ENCODE measurements at places on chromosomes 2 and 18.

DNA sequence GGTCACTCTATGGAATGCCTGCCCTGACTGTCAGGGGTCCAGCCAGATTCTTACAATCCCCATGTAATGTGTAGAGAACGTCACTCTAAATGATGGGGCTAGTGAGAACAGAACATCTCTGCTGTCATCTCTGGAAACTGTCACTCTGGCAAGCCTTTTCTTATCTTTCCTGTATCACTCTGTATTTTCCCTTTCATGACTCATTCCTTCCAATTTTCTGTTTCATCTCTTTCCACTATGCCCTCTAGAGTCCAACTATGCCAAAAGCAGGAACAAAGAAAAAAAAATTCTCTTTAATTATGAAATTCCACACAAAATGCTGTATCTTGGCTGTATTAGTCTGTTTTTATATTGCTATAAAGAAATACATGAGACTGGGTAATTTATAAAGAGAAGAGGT lies 608.8 kb downstream of the ADCYAP1 start:
- peak; percentile 12 for DNase-seq

DNA sequence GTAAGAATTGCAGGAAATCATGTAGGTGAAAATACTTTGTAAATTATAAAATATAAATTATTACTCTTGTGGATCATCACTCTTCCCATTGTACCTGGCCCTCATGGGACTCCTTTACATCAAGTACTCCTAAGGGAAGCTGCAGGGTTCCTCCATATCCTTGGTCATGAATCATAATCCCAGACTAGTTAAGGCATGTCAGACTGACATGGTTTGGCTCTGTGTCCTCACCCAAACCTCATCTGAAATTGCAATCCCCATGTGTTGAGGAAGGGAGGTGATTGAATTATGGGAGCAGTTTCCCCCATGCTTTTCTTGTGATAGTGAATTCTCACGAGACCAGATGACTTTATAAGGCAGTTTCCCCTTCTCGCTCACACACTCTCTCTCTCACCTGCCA lies 77.1 kb downstream of the CMPK2 start:
- DNase-seq = no peak

- DNase-seq = no peak
Observed at GRCh38 chr2:217808326-217808725, 194.5 kb downstream of the TNS1 start.

GRCh38 chr2:149490296-149490695 lies 97.3 kb downstream of the MMADHC start:
- DNase-seq = no peak

DNA sequence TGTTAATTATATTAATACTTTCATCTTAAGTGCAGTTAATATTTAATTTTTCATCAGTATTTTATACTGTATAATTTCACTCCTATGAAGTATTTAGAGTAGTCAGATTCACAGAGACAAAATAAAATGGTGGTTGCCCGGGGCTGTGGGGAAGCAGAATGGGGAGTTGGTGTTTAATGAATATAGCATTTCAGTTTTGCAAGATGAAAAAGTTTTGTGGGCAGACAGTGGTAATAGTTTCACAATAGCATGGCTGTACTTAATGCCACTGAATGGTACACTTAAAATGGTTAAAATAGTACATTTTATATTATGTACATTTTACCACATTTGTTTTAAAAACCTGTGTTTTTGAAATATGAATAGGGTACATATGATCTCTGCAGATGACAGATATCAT lies 31.2 kb downstream of the CFAP221 start:
- no peak for DNase-seq

DNA sequence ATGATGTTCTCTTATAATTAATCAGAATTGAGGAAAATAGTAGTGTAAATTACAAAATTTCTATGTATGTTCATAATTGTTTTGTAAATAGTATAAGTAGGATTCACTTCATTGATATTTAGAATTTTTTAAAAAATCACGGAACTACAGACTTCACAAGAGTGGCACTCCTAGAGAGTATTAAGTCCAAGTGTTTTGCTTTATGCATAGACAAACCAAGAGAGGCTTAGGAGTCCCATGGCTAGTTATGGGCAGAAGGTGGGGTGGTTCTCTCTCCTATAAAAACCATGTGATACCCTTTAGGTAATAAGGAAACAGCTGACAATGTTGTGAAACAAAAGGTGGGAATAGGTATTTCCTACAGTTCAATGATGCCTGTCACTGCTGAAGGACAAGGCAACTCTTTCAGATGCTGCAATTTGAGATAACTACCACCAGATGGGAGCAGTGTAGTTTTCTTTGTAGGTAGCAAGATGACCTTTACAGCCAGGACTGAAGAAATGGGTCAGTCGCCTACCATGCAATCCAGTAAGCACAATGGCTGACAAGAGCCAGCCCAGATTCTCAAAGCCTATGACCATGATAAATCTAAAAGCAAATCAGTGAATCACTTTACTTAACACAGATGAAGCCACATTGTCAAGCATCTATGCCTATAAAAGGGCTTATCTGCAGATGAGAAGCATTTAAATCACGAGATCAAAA lies 83.9 kb downstream of the AAK1 start:
- no peak for DNase-seq

DNA sequence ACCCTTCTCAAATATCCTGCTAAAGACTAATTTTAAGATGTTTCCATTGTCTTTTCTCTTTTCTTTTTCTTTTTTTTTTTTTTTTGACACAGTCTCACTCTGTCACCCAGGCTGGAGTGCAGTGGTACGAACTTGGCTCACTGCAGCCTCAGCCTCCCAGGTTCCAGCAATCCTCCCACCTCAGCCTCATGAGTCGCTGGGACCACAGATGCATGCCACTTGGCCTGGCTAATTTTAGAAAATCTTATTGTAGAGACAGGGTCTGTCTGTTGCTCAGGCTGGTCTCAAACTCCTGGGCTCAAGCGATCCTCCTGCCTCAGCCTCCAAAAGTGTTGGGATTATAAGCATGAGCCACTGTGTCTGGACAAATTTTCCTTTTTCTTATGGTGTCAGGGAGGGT lies 167.5 kb downstream of the MCFD2 start:
- DNase-seq = no peak

DNA sequence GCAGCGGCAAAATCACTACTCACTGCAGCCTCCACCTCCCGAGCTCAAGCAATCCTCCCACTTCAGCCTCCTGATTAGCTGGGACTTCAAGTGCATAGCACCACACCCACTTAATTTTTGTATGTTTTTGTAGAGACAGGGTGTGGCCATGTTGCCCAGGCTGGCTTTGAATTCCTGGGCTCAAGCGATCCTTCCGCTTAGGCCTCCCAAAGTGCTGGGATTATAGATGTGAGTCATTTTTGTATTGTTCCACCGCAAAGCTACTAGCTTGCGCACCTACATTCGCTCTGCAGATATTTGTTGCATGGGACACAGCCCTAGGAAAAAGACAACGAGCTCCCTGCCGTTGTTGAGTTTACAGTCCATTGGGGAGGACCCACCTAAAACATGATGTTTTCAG lies 173.5 kb upstream of the AGAP1 start:
- no peak for DNase-seq

GRCh38 chr2:199850218-199850717 lies 724 bp downstream of the FTCDNL1 start:
- DNase-seq = no peak

- DNase-seq = no peak
Observed at GRCh38 chr2:45458909-45459563, 152.0 kb downstream of the SRBD1 start.

- no peak for DNase-seq
Observed at GRCh38 chr2:46008091-46008870, 288.9 kb upstream of the EPAS1 start.

DNA sequence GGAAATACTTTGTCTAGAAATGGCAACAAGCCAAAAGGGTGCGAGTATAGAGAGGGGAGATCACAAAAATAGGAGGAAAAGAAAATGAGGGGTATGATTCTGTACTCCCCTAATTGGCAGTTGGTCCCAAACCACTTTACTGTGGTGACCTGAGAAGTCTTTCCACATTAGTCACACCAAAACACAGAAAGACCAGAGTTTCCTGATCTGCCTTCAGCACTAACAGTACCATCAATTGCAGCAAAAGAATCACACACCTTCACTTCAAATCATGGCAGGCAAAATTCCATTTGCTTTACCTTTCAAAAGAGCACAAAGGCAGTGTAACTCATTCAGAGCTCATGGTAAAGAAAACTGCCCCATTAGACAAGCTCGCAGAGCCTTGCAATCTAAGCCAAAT lies 86.8 kb downstream of the ALK start:
- no peak for DNase-seq

GRCh38 chr2:29691391-29691950 lies 229.9 kb downstream of the ALK start:
- no peak for DNase-seq

DNA sequence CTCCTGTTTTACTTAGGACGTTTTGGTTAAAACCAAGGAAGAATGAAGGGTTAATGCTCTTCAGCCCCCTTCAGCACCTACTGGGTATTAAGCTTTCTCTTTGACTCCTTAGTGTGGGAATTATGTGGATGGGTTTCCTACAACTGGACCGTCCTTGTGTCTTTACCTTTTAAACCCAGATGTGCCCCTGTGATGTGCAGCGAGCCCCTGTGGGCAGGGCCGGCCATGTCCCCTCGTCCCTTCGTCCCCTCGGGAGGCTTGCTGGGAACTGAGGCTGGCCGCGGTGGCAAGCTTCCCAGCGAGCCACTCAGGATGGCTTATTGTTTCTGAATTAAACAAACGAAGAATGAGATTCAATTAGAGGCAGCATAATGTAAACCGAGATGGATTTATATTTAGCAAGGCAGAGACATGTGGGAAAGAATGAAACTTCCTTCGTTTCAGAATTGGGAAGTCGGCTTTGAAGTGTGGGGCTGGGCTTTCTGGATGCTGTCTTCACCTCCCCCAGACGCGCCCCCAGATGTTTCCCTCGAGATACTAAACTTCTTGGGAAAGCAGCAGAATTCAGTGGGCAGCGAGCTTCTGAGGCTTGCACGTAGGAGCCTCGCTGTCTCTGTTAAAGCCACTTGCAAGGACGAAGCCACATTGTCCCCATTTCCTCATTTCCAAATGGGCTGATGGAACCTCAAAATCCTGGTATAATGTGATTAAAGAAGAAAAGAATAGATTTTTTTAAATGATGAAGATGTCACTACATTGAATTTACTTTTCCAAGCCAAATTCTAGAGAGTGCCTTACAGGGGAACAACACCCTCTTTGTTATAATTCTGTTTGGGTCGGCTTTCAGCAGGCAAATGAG lies 146.0 kb downstream of the VAPA start:
- DNase-seq = no peak

DNA sequence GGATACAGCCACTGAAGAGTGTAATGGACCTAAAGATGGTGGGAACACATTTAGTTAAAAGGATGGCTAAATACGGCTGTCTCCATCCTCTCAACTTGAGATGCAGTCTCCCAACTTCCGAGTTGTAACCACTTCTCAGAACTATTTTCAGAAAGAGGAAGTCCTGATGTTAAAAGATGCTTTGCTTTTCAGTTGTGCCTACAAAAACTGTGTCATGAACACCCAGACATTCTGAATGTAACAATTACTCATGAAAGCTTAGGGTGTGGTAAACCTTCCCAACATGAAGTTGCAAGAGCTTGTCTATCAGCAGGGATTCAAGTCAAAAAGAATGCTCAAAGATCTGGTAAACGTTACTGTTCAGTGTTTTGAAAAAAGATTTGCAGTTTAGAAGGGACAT lies 147.9 kb downstream of the DOCK10 start:
- DNase-seq = no peak

DNA sequence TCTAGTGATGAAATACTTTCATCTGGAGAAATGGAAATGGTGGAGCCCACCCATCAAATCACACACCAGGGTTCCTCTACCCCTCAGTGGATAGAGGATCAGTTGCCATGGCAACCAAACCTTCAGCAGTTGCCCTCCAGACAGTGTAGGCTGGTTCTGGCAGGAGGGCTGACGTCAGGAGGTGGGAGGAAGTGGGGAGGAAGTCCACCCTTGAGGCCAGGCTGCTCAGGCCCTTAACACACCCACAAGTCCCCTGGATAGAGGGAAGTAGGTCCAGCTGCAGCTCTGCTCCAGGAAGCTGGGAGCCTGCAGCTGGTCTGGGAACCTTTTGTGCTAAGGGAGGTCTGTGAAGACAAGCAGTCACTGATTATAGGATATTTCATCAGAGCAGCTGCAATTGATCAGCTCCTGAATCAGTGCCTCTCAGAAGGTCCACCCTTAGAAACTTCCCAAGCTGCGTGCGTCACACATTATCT lies 186.6 kb downstream of the MTX2 start:
- DNase-seq = no peak

- peak; percentile 95 for DNase-seq
Observed at GRCh38 chr2:96927405-96928171, 57.7 kb upstream of the SEMA4C start.

GRCh38 chr2:178954049-178954448 lies 95.9 kb downstream of the CCDC141 start:
- no peak for DNase-seq

- no peak for DNase-seq
Observed at GRCh38 chr2:9602412-9602811, 28.4 kb downstream of the YWHAQ start.

DNA sequence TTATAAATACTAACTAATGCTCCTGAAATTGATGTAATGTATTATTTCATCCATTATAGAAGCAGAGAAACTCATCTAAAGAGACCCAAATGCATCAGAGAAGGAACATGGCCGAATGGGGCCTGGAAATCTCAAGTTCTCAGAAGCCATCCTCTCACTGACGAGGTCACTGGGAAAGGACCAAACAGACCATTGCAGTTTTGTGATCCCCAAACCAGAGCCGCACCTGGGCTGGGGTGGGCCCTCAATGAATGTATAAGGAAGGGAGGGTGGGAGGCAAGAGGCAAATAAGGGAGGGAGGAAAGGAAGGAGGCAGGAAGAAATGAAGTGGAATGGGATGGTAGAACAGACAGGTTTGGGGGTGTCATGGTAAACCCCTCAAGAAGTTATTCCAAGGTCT lies 245.3 kb upstream of the ID2 start:
- no peak for DNase-seq

GRCh38 chr18:10410472-10411308 lies 43.7 kb upstream of the APCDD1 start:
- DNase-seq = no peak

GRCh38 chr18:67117804-67118203 lies 398.7 kb downstream of the DSEL start:
- DNase-seq = no peak

- DNase-seq = no peak
Observed at GRCh38 chr2:8352296-8352695, 329.6 kb upstream of the ID2 start.

DNA sequence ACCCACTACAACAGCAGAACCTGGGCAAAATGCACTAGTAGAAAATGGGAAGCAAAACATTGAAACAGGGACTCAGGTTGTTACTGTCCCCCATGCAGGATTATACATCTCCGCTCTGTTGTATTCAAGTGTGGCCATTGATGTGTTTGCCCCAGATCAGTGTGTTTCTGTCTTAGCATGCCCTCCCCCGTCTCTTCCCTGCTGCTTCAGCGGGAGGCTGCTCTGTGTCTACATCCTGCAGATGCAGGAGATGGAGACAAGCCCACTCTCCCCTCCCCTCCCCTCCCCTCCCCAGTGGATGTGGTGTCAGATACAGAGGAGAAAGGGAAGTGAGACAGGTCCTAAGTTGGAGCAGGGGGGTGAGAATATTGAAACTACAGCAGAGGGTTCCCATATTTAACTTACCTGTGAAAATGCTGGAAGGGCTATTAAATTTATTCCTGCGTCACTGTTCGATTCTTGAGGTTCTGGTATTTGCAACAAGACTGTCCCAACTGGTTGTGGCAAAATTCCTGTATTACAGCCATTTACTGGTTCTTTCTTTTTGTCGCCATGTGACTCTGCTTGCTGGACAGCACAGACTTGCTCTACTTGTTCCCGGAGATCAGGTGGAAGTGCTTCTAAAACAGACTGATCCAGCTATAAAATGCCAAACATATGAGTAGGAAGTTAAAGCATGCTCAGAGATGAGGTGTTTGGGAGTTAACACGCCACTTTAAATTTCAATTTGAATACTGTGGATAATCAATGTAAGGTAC lies 67.0 kb downstream of the EIF5B start:
- no peak for DNase-seq
